ENCODE measurements at places on chromosomes 7 and 10.

- no peak for DNase-seq
Measured at GRCh38 chr10:101920546-101920945, 76.9 kb upstream of the KCNIP2 start.

- no peak for DNase-seq
Measured at GRCh38 chr7:65325793-65326432, 47.7 kb upstream of the ZNF92 start.

DNA sequence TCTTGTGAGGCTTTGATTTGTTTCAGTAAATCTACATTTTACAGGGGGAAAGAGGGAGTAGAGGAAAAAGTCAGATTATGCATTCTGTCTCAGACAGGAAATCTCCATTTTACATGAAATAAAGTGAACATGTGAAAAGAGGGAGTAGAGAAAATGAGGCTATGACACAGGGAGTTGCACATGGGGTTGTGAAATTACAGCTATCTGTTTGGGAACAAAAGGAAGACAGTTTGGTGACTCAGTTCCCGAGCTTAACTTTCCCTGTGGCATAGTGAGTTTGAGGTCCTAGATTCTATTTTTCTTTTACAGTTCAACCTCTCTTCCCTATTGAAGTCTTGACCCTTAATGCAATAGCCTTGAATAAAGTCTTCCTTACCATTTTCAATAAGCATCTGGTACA, 63.2 kb upstream of the AGR3 start:
- no peak for DNase-seq

- DNase-seq: no peak
Measured at GRCh38 chr10:11197878-11198277, 180.2 kb downstream of the CELF2 start.

GRCh38 chr10:4291990-4292389, 507.0 kb upstream of the KLF6 start:
- no peak for DNase-seq

DNA sequence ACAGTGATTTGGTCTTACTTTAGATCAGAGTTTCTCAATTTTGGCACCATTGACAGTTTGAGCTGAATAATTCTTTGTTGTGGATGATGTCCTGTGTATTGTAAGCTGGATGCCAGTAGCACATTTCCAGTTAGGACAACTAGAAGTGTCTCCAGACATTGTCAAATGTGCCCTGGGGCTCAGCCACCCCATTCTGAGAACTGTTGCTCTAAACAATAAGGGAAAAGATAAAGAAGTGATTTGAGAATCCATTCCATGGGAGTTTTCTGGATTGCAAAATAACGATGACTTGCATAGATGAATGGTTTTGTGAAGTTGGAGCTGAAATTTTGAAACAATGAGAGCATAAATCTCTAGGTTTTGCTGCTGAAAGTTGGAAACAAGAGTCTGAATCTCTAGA, 44.6 kb downstream of the NUP205 start:
- no peak for DNase-seq

DNA sequence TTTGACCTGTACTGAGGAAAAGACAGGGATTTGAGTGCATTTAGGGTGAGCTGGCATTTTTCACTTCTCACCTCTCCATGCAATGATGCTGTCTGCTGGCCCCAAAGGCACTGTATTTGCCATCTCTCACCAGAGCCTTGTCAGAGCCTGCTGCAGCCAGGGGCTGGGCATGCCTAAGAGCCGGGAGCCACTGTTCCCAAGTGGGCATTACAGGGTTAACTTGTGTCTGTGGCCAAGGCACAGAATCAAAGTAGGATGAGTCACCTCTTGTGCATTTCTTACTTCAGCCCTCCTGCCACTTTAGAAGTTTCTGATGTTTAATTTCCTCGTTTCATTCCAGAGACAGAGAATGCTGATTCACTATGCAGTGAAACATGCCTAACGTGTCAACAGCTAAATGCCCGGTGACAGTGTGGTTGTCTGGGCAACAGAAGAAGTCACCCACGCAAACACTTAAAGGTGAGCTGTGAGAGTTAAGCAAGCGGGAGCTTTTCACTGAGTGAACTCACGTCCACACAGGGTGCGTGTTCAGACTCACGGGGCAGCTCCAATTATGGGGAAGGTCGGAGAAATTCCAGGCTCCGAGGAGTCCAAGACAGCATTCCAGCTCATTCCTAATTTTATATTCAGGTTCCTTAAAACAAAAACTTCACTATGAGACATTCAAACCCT, 57.1 kb upstream of the IGFBP3 start:
- DNase-seq: no peak

GRCh38 chr7:79452032-79452494, 1.4 kb downstream of the MAGI2 start:
- DNase-seq: peak; percentile 94

DNA sequence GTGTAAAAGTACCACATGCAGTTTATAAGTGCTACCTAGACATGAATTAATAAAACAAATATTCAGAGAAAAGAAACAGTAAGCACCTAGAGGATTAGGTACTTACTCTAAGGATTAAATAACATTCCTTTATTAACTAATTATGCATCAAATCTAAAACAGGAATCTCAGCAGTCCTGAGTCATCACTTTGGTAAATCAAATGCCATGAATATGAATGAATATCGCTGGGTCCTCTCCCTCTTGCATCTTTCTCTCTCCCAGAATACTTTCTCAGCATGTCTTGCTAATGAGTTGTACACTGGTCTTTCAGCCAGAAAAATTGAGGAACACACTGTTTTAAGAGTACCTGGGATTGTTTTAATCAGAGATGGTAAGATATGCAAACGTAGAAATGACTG, 225.5 kb upstream of the NFE2L3 start:
- no peak for DNase-seq

GRCh38 chr7:143285806-143286521, 1.2 kb downstream of the TMEM139 start:
- DNase-seq: no peak

- DNase-seq: no peak
Measured at GRCh38 chr10:19491166-19491565, 325.1 kb upstream of the PLXDC2 start.

DNA sequence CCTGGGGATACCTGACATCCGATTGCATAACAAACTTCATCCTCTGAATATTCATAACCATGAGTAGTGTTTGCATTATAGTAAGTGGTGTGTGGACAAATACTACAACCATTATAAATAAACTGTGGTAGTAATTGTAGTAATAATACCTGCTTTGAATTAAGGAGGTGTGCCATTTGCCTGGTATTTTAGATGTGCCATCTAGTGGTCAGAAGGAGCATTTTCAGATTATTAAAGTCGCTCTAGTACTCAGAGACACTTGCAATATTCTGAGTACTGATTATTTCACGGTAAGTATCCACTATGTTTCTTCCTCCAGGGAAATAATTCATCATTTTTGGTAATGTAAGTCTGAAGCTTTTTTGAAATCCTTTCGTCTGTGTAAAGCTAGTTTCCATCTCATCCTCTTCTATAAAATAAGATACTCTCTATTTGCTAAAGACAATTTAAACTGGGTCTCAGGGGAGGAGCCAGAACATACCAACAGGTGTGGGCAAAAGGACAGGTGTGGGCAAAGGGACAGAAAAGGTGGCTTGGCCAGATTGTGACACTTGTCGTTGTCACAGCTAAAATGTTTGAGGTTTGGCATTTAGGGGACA, 115.3 kb upstream of the WDR11 start:
- no peak for DNase-seq

DNA sequence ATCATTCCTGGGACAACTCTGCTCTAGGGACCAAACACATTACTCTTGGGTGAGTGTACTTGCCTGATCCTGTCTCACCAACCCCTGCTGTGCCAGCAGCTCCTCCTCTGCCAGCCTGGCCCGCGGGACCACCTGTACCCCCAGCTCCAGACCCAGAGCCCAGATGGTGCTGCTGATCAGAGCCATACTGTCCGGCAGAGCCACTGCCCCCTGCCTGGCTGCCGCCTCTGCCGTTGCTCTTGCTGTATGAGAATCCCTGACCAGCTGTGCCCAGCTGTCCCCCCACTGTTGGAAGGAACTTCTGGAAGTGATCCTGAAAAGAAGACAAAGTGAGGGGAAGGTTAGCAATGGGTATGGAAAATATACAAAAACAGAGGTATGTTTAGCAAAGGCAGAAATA, 6.9 kb downstream of the MYOZ1 start:
- no peak for DNase-seq
